ENCODE measurements at places on chromosomes 4 and X. TPM values are rescaled to one million over a fixed set of nuclear protein-coding genes. Genes with fewer than 3 reads are reported as not detected.

DNA sequence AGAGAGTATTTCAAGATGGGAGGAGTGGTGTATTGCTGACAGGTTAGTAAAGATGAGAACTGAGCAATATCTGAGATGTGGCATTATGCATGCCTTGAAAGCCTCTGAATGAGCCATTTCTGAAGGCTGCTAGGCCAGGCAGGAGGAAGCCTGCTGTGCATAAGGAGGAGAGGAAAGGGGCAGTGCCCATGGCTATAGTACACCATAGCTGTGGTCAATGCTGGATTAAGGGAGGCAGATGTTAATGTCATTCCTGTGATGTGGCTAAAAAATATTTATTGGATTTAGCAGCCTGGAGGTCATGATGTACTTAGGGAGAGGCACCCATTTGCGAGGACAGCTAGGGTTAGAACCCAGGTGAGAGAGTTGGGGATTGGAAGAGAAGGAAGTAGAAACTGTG is 130.0 kb upstream of the LNX1 start:
- no peak overlapping the region for H3K27ac ChIP-seq
- no peak for DNase-seq
- peaks cover 8% of the 10 kb centered on the region for H3K4me1 ChIP-seq
- no peaks in the 10 kb centered on the region for H3K36me3 ChIP-seq
- H3K27me3 ChIP-seq = no peaks in the 10 kb centered on the region

Gene TTC29
- total RNA-seq = not detected

- H3K4me3 ChIP-seq = no peak overlapping the region
- peaks cover 17% of the 10 kb centered on the region for H3K4me1 ChIP-seq
- peak overlapping the region; percentile 59 for H3K27ac ChIP-seq
- no peaks in the 10 kb centered on the region for H3K27me3 ChIP-seq
Measured at GRCh38 chrX:19629541-19629940, 114.2 kb upstream of the MAP3K15 start.

Gene ENOPH1
- total RNA-seq = 21.6 TPM

DNA sequence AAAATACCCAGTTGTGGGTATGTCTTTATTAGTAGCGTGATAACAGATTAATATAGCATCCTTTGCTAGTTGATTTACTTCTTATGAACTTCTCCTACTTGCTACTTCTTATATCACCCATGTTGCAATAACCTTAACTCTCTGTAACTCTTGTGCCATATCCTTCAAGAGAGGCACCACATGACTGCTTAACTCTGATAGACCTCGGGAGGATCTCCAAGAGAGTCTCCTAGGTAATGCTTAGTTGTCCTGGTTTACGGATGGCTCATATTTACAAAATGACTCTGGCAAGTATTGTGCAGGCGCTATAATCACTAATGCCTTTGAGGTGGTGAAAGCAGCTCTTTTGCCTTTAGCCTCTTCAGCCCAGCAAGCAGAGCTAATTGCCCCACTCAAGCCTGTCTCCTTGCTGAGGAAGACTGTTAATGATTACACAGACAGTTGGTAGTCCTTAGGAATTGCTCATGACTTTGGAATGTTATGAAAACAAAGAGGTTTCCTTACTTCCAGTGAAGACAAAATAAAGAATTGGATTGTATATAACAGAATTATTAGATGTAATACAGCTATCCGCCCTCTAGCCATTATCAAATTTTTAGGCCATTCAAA is 1305.8 kb downstream of the PCDH7 start:
- no peaks in the 10 kb centered on the region for H3K4me1 ChIP-seq
- no peaks in the 10 kb centered on the region for H3K27me3 ChIP-seq
- DNase-seq = no peak

- no peaks in the 10 kb centered on the region for H3K36me3 ChIP-seq
- H3K4me3 ChIP-seq = no peak overlapping the region
- H3K27me3 ChIP-seq = no peaks in the 10 kb centered on the region
- H3K27ac ChIP-seq = no peak overlapping the region
- no peaks in the 10 kb centered on the region for H3K4me1 ChIP-seq
- DNase-seq = peak; percentile 73
Measured at GRCh38 chr4:153008578-153009199, 72.6 kb downstream of the FHDC1 start.

Measured in spleen (tissue), 13 donors.